ENCODE measurements at places on chromosomes 7 and 10. TPM values are rescaled to one million over a fixed set of nuclear protein-coding genes. Genes with fewer than 3 reads are reported as not detected.

The SFXN3 gene
- total RNA-seq: 1.4 TPM

The NKX2-3 gene
- total RNA-seq: not detected

The CALN1 gene
- 2.2 TPM for total RNA-seq

The LAMB1 gene
- total RNA-seq: 16.6 TPM

The IL2RA gene
- 1.1 TPM for total RNA-seq

The TSPAN13 gene
- 26.8 TPM for total RNA-seq

The MKX gene
- total RNA-seq: 0.07 TPM

The CLCN1 gene
- total RNA-seq: not detected

The ELFN1 gene
- total RNA-seq: 0.45 TPM

The GRID2IP gene
- not detected for total RNA-seq

The SLC18A3 gene
- total RNA-seq: not detected

The KLLN gene
- 0.40 TPM for total RNA-seq

The MLXIPL gene
- total RNA-seq: 11.8 TPM

DNA sequence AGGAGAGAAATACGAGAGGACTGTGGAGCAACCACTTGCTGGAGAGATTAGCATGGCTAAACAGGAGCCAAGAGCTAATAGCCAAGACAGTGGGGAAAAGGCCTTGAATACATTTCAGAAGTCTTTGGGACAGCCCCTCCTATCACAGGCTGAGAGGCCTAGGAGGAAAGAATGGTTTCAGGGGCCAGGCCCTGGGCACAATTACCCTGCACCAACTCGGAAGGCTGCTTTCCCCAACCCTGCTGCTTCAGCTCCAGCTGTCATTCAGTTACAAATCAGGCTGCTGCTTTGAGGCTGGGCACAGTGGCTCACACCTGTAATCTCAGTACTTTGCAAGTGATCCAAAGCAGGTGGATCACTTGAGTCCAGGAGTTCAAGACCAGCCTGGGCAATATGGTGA is 32.0 kb upstream of the SLC35G1 start:
- H3K27me3 ChIP-seq: no peaks in the 10 kb centered on the region
- DNase-seq: no peak
- no peak overlapping the region for H3K4me3 ChIP-seq
- no peaks in the 10 kb centered on the region for H3K4me1 ChIP-seq
- H3K36me3 ChIP-seq: no peaks in the 10 kb centered on the region

DNA sequence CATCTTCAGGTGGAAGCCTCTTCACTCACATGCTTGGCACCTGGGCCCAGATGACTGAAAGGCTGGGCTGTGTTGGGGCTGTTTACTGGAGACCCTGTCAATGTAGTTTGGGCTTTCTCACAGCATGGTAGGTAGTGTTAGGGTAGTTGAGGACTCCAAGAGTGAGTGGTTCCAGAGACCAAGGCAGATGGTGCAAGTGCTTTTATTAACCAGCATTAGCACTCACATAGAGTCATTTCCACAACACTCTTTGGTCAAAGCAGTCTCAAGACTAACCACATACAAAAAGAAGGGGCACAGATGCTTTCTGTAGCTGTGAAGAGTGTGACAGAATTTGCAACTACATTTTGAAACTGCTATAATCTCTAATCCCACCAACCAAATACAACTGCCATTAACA is 135.0 kb downstream of the RTKN2 start:
- no peak overlapping the region for H3K27ac ChIP-seq
- H3K4me1 ChIP-seq: no peaks in the 10 kb centered on the region
- no peak for DNase-seq
- H3K4me3 ChIP-seq: no peak overlapping the region

DNA sequence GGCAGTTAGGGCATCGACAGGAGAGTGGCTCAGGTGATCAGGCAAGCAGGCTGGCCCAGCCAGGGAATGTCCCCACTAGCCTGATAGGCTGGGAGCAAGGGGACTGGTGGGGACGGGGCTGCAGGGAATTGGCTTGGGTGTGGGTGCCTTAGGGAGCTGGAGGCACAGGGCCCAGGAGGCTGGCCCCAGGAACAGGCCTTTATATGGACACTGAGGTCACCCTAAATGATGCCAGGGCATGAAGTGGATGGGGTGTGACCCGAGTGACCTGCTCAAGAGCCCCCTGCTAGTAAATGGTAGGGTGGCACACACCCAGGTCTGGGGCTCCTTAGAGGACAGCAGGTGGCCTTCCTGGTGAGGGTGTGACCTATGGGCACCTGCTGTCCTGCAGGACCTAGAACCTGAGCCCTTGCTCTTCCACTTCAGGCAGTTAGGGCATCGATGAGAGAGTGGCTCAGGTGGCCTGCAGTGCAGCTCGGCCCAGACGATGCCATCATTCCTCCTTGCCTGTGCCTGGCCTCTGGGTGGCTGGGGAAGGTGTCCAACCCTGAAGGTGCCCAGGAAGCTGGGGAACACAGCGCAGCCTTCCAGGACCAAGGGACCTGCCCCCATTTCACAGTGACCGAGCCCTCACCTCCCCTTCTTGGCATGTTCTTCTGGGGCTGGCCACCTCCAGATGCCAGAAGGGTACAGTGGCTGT is 51.7 kb upstream of the LEP start:
- H3K4me3 ChIP-seq: no peak overlapping the region
- no peaks in the 10 kb centered on the region for H3K4me1 ChIP-seq
- H3K36me3 ChIP-seq: no peaks in the 10 kb centered on the region

GRCh38 chr10:34252111-34252510 is 563.0 kb downstream of the PARD3 start:
- no peak overlapping the region for H3K4me3 ChIP-seq
- H3K4me1 ChIP-seq: no peaks in the 10 kb centered on the region
- H3K36me3 ChIP-seq: no peaks in the 10 kb centered on the region
- no peaks in the 10 kb centered on the region for H3K27me3 ChIP-seq
- DNase-seq: no peak

- H3K4me3 ChIP-seq: no peak overlapping the region
- H3K27ac ChIP-seq: no peak overlapping the region
- no peaks in the 10 kb centered on the region for H3K36me3 ChIP-seq
- H3K27me3 ChIP-seq: no peaks in the 10 kb centered on the region
Observed at GRCh38 chr10:101993221-101993620, 62.8 kb downstream of the ARMH3 start.

DNA sequence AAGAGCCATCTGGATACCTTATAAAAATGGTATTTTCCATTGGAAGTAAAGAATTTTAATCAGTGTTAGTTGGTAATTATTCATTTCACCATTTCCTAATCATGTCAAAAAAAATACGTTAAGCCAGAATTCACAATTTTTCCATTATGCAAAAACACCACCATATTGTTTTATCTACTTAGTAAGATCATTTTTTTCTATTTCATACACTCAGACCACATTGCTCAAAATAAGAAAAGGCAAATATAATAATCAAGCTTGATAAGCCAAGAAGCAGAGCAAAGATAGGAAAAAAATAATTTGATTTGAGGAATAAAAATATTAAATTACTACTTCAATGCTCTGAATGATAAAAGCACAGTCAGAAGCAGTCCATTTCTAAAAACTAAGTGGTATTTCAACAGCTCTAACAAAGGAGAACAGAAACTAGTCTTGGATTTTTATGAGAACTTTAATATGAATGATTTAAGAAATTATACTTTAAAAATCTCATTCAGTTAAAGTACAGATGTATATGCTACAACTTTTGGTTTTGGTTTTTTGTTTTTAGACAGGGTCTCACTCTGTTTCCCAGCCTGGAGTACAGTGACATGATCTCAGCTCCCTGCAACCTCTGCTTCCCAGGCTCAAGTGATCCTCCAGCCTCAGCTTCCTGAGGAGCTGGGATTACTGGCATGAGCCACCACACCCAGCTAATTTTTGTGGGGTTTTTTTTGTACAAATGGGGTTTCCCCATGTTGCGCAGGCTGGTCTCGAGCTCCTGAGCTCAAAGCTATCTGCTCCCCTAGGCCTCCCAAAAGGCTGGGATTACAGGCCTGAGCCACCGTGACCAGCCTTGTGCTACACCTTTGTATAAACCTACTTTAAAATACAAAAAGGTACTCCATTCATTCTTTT is 46.6 kb downstream of the LRRN3 start:
- H3K4me3 ChIP-seq: no peak overlapping the region
- no peaks in the 10 kb centered on the region for H3K27me3 ChIP-seq
- H3K27ac ChIP-seq: peak overlapping the region; percentile 40
- H3K4me1 ChIP-seq: no peaks in the 10 kb centered on the region
- no peak for DNase-seq

DNA sequence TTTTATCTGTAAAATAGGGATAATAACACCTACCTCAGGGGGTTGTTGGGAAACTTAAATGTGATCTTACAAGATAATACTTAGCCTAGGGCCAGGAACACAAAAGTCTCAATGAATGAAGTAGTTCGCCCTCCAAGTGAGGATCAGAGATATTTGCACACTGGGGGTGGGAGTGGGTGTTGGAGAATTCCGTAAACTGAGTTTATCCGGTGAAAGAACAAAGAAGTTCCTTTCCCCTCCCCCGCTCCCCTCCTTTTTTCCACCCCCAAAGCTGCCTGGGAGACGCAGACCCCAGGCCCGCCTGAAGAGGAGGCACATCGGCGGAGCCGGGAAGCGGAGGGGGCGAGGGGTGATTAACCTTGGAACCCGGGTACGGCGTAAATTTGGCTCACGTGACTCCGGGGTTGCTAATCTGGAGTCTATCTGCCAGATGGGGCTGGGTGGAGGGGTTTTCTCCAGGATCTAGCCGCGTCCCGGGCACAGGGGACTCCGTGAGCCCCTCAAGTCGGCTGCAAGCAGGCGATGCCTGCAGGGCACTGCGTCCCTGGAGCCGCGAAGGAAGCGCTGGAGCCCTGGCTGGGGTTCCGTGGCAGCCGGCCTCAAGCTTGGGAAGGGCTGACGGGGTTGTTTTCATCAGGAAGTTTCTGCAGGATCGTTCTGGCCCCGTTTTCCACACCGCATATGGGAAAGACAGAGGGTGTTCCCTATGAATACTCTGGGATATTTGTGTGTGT is 1.4 kb upstream of the PODXL start:
- no peak overlapping the region for H3K4me3 ChIP-seq
- H3K27ac ChIP-seq: no peak overlapping the region
- peaks cover 91% of the 10 kb centered on the region for H3K27me3 ChIP-seq
- DNase-seq: no peak

GRCh38 chr7:2128601-2129322 is 104.0 kb downstream of the MAD1L1 start:
- no peak for DNase-seq
- no peak overlapping the region for H3K4me3 ChIP-seq
- H3K27ac ChIP-seq: no peak overlapping the region
- peaks cover 12% of the 10 kb centered on the region for H3K36me3 ChIP-seq
- H3K27me3 ChIP-seq: no peaks in the 10 kb centered on the region

- no peaks in the 10 kb centered on the region for H3K36me3 ChIP-seq
- no peak for DNase-seq
- H3K4me1 ChIP-seq: no peaks in the 10 kb centered on the region
- H3K27ac ChIP-seq: no peak overlapping the region
- no peak overlapping the region for H3K4me3 ChIP-seq
Observed at GRCh38 chr7:134186027-134186426, 58.9 kb downstream of the LRGUK start.

DNA sequence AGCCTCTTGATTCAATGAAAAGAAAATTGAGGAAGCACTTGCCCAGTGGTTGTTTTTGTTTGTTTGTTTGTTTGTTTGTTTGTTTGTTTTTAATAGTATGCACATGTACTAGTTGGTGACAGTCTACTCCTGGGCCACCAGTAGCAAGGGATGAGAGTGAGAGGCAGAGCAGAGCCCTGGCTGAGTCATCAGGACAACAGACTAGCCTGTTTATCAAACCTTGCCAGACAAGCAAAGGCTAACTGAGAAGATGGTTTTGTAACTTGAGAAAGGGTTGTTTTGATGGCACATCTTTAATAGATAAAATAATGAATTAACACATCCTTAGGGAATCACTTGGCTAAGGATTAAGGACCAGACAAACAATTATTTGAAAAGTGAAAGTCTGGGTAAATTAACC is 78.1 kb downstream of the INHBA start:
- H3K27me3 ChIP-seq: no peaks in the 10 kb centered on the region
- H3K4me1 ChIP-seq: no peaks in the 10 kb centered on the region
- DNase-seq: no peak
- H3K36me3 ChIP-seq: no peaks in the 10 kb centered on the region
- no peak overlapping the region for H3K4me3 ChIP-seq

GRCh38 chr7:13850185-13850752 is 139.2 kb downstream of the ETV1 start:
- H3K27me3 ChIP-seq: no peaks in the 10 kb centered on the region
- no peaks in the 10 kb centered on the region for H3K36me3 ChIP-seq
- DNase-seq: peak; percentile 19
- H3K4me3 ChIP-seq: no peak overlapping the region

DNA sequence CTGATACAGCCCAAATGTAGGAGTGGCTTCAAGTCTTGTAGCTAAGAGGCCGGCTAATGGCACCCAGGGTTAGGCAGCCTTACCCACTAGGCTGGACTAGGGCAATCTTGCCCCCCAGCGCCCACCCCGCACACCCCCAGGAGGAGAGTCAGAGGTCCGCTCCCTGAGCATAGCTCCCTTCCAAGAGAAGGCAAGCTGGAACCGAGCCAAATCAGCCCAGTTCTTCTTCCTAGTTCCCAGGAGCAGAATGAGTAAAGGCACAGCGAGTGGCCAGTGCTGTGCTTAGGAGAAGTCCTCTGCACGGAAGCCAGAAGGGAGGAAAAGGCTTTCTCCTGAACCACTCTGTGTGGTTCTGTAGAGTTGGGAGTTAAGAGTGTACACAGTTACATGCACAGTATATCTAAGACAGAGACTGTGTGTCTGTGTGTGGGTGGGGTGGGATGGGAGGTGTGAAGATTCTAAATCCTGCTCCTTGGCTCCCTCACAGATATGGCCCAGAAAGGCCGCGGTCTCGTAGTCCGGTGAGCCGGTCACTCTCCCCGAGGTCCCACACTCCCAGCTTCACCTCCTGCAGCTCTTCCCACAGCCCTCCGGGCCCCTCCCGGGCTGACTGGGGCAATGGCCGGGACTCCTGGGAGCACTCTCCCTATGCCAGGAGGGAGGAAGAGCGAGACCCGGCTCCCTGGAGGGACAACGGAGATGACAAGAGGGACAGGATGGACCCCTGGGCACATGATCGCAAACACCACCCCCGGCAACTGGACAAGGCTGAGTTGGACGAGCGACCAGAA is 59.7 kb upstream of the PDCD4 start:
- no peak for DNase-seq
- no peaks in the 10 kb centered on the region for H3K4me1 ChIP-seq
- H3K36me3 ChIP-seq: peaks cover 9% of the 10 kb centered on the region
- H3K27ac ChIP-seq: no peak overlapping the region
- H3K27me3 ChIP-seq: no peaks in the 10 kb centered on the region

- H3K4me3 ChIP-seq: no peak overlapping the region
- no peak for DNase-seq
- no peaks in the 10 kb centered on the region for H3K36me3 ChIP-seq
- no peak overlapping the region for H3K27ac ChIP-seq
- peaks cover 3% of the 10 kb centered on the region for H3K27me3 ChIP-seq
Observed at GRCh38 chr10:14660831-14661230, 113.9 kb downstream of the FAM107B start.

- peak; percentile 90 for DNase-seq
- peak overlapping the region; percentile 79 for H3K27ac ChIP-seq
- no peak overlapping the region for H3K4me3 ChIP-seq
Observed at GRCh38 chr7:44145969-44146911, 5.1 kb upstream of the MYL7 start.
